ENCODE measurements at places on chromosomes 5 and 9.

DNA sequence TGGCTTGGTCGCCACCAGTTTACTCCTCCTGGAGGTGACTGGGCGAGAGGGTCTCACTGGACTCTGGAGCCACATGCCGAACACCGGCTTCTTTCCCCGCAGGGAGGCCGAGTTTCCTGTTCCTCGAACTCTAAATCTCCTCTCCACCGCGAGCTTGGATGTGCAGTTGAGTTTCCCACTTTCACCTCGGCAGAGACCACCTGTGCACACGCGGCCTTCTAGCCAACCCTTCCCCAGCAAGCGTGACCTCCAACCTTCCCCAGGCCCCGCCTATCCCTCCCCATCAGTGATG lies 380.1 kb downstream of the IRX2 start:
- no peak for DNase-seq

DNA sequence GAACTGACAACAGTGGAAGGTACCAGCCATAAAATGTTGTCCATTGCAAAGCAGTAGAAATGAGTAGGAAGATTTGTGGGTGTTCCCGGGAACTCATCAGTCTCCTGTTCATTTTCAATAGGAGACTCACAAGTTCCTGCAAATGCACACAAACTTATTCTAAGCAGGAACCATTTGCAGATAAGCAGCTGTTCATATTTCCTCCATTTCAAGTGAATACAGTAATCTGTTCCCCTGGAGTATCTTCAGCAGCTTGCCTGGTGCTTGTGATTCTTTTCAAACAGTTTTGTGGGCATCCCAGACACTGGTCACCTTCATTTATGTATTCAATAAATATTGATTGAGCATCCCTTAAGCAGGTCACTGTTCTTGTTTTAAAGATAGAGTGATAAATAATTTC lies 1315.5 kb upstream of the C9orf72 start:
- DNase-seq, result no peak

GRCh38 chr9:135183528-135184180 lies 96.2 kb downstream of the OLFM1 start:
- DNase-seq, result no peak

- DNase-seq, result no peak
Observed at GRCh38 chr5:74640954-74641734, 616 bp upstream of the ENC1 start.

GRCh38 chr5:172595596-172596455 lies 45.2 kb upstream of the NEURL1B start:
- DNase-seq, result no peak

DNA sequence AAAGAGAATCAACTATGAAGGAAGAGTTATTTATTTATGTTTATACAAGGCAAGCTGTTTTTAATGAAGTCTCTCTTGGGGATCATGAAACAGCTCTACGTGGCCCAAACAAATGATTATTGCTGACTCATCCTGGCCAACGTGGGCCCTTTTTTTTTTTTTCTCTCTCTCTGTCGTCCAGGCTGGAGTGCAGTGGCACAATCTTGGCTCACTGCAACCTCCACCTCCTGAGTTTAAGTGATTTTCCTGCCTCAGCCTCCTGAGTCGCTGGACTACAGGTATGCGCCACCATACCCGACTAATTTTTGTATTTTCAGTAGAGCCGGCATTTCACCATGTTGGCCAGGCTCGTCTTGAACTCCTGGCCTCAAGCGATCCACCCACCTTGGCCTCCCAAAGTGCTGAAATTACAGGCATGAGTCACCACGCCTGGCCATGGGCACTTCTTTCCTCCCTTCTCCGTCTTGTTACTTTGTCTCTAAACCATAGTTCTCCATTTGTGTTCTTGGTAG lies 98.3 kb downstream of the BASP1 start:
- DNase-seq, result no peak

DNA sequence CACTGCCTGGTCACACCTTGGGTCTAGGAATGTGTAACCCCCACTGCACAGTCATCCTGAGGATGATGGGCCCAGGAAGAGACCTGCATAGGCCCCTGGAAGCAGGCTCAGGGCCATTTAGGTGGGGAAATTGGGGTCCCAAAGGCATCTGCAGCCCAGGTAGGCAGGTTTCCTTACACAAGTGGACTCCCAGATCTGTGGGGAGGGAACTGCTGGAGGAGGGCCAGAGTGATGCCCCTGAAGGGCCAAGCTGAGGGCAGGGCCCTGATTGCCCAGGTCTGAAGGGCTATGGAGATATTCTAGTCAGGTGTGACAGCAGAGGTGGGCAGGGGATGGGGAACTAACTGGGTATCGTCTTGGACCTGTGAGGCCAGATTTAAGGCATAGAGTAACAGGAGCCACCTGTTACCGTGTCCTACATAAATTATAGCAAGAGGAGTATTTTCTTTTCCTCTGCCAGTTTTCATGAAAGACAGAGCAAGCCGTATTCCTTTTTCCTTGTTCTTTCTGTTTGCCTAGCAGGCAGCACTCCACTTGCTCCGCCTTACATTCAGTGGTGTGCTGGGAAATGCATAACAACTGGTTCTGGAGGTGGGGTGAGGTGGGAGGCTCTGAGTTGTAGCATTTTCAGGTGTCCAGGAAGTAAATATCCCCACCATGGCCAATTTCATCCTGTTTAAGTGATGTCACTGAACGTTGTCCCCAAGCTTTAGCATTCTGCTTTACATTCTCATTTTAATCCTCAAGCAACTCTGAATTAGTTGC lies 41.3 kb downstream of the PPARGC1B start:
- DNase-seq, result no peak

- no peak for DNase-seq
Observed at GRCh38 chr9:91253488-91253887, 108.2 kb downstream of the AUH start.

DNA sequence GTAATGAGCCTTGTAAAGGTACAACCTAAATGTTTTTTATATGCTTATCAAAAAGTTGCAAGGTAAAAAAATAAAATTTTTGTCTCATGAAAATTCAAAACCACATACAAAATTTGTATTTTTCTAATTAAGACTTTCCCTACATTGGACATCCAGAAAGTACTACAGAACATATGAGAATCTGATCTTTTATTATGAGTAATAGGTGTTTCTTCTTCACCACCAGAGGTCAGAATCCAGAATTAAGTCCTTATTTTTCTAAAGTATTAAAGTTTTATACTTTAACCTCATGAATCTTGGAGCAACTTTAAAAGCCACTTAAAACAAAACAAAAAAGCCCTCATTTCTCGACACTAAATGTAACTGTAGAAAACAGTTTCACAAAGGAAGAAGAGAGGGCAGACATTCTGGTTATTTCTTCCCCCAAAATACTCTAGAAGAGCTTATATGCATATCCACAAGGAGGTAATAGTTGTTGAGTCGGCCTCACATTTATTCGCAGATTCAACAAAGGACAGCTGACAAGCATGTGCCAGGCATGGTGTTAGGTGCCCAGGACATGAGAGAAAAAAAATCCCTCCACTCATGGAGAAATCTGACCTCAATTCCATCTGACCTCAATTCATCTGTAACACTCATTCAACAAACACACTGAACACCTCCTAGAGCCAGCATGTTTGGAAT lies 69.3 kb downstream of the MLLT3 start:
- DNase-seq, result no peak

GRCh38 chr9:133612816-133613215 lies 3.6 kb upstream of the FAM163B start:
- no peak for DNase-seq

DNA sequence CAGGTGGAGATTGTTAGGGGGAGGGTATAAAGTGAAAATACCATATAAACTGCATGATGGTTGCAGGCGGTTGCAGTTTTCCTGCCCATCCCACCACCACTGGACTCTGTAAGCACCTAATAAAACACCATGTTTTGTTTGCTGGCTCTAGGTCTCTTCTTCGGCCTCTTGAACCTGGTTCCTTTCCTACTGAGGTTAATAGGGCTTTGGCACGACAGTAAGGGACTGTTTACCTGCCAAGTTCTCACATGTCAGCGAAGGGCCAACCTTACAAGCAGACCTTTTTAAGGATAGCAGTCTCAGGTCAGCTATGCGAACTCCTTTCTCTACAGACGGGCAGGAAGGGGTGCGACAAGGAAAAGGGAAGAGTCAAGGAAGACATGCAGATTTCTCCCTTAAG lies 3.4 kb upstream of the RFESD start:
- no peak for DNase-seq

DNA sequence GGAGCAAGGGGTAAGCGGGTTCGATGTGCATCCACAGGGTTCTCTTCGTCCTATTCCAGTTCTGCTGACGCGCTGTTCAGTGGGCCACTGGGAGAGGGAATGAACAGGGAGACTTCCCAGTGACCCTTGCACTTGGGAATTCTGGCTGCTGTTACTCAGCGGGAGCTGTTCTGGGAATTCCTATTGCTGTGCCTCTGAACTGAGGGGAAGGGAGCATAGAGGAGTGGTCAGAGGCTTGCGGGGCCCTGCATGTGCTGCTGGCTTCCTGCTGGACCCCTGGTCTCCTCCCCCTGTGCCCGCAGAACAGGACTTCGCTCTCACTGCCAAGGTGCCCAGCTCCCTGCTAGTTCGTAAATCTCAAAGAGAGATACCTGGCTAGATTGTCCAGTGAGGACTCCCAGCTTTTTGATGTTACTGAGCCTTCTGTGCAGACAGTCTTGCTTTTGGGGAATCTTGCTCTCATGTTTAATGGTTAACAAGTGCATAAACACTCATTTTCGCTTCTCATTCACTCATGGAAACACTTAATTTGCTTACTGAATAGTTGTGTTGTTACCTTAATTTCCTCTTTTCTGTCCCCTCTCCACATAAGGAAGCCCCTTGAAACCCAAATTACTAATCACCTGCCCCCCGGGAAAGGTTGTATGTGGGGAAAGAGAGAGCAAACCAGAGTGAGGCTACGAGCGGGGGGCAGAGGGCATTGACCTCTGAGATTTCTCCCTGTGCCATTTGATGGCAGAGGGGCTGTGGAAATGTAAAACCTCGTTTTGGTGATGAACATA lies 5.9 kb downstream of the TRIO start:
- DNase-seq, result no peak

DNA sequence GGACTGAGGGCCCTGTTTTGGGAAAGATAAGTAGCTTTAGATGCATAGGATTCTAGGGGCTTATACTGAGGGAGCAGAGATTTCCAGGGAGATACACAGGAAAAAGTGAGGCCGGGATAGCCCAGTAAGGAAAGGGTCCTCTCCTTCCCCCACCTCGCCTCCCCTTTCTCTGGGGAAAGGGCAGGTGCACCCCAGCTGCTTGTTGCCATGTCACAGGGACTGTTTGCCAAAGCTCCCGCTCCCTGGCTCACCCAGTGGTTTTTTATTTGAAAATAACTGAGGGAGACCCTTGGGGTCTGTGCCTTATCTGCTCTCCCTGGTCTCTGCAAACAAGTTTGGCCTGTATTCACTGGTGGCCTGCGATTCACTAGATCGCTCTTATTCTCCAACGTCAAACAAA lies 51.2 kb downstream of the RGS3 start:
- no peak for DNase-seq

- no peak for DNase-seq
Observed at GRCh38 chr9:27107241-27107640, 1.8 kb upstream of the TEK start.

GRCh38 chr5:38384396-38384795 lies 126.0 kb downstream of the EGFLAM start:
- no peak for DNase-seq

GRCh38 chr9:121968056-121968455 lies 125.1 kb downstream of the TTLL11 start:
- no peak for DNase-seq

DNA sequence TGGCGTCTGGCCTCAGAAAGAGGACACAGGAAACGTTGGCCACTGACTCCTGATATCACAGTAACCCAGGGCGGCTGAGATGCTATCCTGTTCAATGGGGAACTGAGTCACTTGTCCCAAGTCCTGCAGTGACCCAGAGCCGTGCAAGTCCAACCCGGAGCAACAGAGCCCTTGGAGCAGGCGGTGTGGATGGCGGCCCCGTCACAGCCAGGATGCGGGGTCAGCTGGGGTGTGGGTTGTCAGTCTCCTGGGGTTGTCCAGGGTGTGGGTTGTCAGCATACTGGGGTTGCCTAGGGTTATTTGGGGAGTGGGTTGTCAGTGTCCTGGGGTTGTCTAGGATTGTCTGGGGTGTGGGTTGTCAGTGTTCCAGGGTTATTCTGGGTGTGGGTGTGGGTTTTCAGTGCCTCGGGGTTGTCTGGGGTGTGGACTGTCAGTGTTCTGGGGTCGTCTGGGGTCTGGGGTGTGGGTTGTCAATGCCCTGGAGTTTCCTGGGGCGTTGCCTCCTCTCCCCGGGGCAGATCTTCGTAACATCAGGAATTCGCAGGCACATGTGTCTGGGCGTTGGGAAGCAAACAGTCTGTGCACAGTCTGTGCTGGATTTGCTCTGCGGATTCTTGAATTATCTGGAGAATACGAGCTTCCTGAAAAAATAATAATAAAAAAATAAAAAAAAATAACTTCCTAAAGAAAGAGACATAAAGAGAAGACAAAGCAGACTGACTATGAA lies 257.5 kb downstream of the PARP8 start:
- DNase-seq, result no peak

GRCh38 chr5:88602584-88602983 lies 280.4 kb downstream of the MEF2C start:
- DNase-seq, result no peak

DNA sequence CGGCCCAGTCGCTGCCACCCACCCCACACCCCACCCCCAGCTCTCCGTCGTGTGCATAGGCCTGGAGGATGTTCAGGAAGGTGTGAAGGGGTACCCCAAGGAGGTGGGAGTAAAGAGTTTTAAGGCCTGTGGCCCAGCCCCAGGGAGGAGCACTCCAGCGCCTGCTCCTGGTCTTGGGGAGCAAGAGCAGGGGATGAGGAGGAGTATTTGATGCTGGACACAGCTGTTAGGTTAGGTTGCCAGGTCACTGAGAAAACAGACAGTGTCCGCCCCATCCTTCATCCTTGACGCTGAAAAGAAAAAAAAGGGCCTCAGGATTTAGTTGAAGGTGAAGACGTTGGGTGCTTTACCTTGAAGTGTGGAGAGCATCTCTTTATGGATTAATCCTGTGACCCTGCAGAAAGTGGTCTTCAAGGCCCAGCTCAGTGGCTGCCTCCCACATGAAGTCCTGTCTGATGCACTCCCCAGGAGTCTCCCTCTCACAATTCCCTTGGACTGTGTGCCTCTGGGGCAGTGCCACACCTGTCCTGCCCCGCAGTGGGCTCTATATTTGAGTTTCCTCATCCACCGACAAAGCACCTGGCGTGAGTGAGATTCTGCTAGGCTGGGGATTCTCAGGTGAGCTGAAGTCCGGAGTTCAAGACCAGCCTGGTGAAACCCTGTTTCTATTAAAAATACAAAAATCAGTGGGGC lies 101.8 kb downstream of the SPRY4 start:
- DNase-seq, result no peak

DNA sequence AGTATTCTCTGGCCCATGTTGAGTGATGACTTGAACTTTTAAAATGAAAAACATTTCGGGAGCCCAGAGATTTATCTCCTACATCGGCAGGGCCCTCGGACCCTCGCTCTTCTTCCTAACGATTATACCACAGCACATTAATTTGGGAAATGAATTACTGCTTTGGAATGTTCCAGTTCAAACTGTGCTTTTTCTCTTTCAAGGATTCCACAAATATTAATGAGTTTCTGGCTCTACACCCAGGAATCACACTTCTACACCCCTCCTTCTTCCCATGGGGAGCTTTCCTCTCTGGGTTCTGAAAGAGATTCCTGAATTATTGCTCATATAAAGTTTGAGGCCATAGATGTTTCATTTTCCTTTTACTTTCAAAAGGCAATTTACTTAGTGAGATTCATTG lies 41.2 kb downstream of the NSG2 start:
- DNase-seq, result no peak

- DNase-seq, result no peak
Observed at GRCh38 chr5:96752341-96753016, 55.3 kb downstream of the ERAP1 start.
